ENCODE measurements at places on chromosomes 3 and 15.

DNA sequence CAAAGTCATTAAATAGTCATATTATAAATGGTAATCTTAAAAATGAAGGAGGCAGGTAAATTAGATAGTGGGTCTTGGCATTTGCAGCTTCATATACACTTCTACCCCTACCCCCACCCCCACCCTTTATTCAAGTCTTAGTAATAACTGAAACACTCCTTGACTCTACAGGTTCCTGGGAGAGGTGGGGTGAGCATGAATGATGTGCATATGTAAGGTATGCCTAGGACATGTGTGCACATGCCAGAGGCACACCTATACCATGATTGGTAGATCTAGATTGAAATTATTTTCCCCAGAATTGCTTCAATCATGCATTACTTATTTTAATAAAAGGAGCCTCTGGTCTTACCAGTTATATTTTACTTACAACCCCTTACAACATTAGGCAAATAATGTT, 40.1 kb upstream of the PDCD6IP start:
- no peak for DNase-seq

- DNase-seq, result peak; percentile 37
Measured at GRCh38 chr3:185988080-185988815, 50.4 kb upstream of the TRA2B start.

GRCh38 chr3:129057249-129057648, 3.3 kb upstream of the GP9 start:
- no peak for DNase-seq

- DNase-seq, result no peak
Measured at GRCh38 chr3:147655236-147655635, 246.1 kb downstream of the ZIC1 start.

DNA sequence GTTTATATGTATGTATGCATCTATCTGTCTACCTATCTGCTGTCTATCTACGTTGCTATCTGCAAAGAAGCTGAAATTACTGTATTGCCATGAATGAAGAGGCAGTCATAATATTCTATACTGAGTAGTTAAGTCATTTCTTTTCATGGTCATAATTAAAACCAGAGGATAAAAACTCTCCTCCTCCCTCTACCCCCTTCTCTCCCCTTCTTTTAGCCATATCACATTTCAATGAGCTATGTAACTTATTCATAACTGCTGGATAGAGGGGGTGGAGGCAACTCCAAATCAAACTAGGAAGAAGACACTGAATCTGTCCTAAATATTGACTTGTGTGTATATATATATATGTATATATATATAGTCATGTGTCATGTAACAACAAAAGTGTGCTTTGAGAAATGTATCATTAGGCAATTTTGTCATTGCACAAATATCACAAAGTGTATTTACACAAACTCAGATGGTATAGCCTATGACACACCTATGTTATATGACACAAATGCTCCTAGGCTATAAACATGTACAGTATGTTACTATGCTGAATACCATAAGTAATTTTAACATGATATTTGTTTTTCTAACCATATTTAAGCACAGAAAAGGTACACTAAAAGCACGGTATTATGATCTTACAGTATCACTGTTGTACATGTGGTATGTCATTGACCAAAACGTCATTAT, 229.7 kb upstream of the KCNMB2 start:
- DNase-seq, result no peak

- DNase-seq, result peak; percentile 3
Measured at GRCh38 chr3:79461129-79461792, 306.5 kb downstream of the ROBO1 start.

- no peak for DNase-seq
Measured at GRCh38 chr15:74844319-74845207, 1.6 kb upstream of the ULK3 start.

DNA sequence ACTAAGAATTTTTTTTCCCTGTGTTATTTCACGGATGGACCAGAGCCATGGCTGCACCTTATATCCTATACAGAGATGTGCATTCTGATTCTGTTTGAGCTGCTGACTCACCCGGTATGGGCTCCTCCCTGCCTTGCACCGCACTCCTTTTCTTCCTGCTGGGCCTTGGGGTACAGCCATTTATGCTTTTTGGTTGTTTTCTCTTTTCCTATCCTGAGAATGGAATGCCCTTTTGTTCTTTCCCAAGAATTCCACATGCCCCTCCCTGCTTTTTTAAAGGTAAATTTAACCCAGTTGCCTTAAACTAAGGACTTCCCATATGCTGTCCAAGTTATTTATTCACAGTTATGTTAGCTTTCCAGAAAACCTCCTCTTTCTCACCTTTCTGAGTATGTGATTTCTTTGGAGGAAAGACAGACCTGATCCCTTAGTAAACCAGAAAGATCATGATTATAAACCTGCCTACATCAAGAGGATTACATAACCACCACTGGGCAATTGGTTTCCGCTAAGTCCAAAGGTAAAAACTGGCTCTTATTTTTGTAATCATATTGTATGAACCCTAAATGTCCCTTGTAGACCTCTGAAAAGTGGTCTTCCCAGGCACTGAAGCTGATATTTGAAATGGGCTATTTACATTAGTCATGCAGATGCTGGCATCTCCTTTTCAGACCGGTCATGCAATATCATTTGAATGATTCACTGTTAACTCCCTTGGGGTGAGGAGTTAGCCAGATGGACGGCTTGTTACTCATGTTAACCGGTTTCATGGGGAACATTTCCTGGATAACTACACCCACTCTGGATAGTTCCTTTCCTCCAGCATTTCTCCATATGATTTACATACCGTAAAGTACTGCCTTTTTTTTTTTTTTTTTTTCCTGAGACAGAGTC, 45.5 kb downstream of the TMOD3 start:
- no peak for DNase-seq
